Tibial artery (tissue), 4 donors: ENCODE measurements at places on chromosomes 2 and 18.

- no peak for DNase-seq
Observed at GRCh38 chr18:80022613-80023012, 11.6 kb upstream of the RBFA start.

GRCh38 chr2:152627351-152627957 is 89.8 kb downstream of the PRPF40A start:
- DNase-seq, result no peak

- no peak for DNase-seq
Observed at GRCh38 chr2:197426723-197427603, 7.9 kb downstream of the SF3B1 start.

- no peak for DNase-seq
Observed at GRCh38 chr2:79114797-79115494, 5.3 kb upstream of the REG1A start.

DNA sequence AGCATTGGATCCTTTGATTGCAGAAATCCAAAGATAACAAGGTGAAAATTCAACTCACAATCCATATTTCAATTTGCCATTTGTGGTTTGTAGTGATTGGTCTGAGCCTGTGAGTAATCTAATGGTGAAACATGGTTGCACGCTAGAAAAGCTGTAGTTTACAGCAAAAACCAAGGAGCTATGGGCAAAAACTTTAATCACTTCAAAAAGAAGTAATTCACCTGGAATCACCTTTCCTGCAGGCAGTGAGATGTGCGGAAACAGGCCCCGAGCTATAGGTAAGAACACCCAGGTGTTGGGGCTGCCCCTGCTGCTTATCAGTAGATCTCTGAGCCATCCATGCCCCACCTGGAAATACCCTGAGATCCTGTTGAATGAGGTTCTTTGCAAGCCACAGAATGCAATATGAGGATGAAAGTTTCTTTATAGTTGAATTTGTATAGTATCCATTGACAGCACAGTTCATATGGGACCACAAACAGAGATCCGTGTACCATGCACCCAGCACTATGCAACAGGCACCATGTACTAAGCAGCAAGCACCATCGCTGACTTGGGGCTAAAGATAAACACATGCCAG is 208.2 kb downstream of the SPP2 start:
- no peak for DNase-seq

GRCh38 chr2:139967665-139968064 is 1187.5 kb upstream of the NXPH2 start:
- DNase-seq, result no peak

- DNase-seq, result no peak
Observed at GRCh38 chr2:175855236-175855635, 146.8 kb downstream of the LNPK start.

DNA sequence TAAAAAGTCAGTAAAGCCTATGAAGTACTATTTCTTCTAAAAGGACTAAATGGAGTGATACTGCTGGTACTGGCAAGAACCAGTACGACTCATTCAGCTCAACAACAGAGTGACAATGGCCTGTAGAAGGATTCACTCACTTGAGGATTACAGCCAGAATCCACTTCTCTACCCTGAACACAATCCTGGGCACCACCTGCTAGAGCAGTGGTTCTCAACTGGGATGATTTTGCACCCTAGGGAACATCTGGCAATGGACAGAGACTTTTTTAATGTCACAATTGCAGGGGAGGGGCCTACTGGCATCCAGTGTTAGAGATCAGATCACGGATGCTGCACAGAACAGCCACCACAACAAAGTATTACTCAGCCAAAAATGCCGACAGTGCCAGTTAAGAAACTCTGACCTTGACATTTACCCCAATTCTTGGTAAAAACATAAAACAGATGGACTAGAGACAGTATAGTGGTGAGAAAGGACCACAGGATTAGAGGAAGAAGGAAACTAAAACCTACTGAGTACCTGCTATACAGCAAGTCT is 5.0 kb downstream of the SPIRE1 start:
- DNase-seq, result no peak

DNA sequence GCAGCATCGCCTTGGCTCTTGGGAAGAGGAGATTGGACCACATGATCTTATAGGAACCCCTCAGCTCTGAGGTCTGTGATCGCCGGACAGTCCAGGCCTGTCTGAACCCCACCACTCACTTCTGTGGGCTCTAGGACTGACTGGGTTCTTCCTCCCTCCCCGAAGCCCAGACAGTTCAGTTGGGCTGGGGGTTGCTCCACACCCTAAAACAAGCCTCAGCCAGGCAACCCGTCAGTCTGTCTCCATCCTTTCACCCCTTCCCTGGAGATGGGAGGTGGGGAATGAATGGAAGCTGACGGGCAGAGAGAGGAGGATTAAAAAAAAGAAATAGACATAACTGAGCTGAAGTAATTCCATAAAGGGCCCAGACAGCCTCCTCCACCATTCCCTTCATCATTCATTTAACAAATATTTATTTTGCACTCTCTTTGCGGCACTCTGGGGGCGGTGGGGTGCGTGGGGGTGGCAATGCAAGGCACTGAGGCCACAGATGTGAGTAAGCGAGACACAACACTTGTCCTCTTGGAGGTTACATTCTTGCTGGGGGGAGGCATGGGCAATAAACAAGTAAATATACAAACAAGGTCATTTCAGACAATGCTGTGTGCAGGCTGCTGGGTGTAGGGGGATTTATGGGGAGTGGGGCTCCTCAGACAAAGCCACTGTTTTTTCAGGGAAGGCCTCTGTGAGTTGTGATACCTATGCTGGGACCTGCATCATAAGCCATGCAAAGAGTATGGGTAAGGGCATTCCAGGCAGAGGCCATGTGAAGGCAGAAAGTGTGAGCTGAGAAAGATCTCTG is 12.9 kb downstream of the WNT10A start:
- DNase-seq, result peak; percentile 19
